ENCODE measurements at places on chromosomes 5 and 9.

DNA sequence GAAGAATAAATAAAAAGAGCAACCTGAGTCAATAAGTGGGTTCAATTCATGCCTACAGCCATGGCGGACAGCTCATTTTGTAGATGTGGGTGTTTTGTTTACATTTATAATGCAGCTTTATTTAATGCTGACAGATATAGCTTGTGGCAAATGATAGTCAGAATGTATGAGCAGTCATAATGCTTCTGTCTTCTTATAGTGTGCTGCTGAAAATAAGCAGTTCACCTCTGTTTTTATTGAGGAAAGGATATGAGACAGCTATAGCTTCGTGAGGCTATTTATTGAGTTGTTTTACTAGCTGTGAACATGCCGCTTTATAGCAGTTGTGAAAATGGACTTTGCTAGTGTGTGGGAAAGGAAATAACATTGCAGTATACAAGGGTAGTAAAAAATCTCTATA, 147.4 kb downstream of the PBX3 start:
- no peak for DNase-seq

GRCh38 chr5:66608501-66608900, 12.3 kb downstream of the MAST4 start:
- DNase-seq = no peak

- no peak for DNase-seq
These were observed 567.6 kb upstream of the ADAMTS16 start for GRCh38 chr5:4572311-4573100.

DNA sequence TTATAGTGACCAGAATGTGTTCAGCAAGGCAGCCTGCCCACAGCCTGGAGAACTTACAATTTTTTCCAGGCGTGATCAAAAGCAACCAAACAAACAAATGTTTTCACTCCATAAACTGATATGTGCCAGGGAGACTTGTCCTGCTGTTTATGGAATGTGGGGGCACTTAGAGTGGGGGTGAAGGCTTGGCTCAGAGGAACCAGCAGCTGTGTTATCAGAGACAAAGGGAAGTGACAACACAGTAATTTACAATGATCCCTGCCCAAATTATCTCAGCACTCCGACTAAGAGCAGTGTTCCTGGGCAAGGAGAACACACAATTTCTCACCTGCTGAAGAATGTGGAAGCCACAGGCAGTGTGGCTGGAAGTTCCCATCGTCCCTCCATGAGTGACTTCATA, 429.1 kb upstream of the IRX4 start:
- DNase-seq = no peak

- no peak for DNase-seq
These were observed 72.2 kb downstream of the NMUR2 start for GRCh38 chr5:152332716-152333460.

- DNase-seq = no peak
These were observed 12.6 kb downstream of the PPIP5K2 start for GRCh38 chr5:103132684-103133083.

- DNase-seq = no peak
These were observed 1.9 kb upstream of the SMC2 start for GRCh38 chr9:104092192-104092591.

DNA sequence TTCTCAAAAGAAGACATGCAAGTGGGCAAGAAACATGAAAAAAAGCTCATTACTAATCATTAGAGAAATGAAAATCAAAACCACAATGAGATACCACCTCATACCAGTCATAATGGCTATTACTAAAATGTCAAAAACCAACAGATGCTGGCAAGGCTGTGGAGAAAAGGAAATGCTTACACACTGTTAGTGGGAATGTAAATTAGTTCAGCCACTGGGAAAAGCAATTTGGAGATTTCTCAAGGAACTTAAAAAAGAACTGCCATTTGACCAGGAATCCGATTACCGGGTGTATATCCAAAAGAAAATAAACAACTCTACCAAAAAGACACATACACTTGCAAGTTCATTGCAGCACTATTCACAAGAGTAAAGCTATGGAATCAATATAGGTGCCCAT, 595.4 kb upstream of the RIOK2 start:
- no peak for DNase-seq

- DNase-seq = no peak
These were observed 395 bp downstream of the TLN1 start for GRCh38 chr9:35731415-35732184.

DNA sequence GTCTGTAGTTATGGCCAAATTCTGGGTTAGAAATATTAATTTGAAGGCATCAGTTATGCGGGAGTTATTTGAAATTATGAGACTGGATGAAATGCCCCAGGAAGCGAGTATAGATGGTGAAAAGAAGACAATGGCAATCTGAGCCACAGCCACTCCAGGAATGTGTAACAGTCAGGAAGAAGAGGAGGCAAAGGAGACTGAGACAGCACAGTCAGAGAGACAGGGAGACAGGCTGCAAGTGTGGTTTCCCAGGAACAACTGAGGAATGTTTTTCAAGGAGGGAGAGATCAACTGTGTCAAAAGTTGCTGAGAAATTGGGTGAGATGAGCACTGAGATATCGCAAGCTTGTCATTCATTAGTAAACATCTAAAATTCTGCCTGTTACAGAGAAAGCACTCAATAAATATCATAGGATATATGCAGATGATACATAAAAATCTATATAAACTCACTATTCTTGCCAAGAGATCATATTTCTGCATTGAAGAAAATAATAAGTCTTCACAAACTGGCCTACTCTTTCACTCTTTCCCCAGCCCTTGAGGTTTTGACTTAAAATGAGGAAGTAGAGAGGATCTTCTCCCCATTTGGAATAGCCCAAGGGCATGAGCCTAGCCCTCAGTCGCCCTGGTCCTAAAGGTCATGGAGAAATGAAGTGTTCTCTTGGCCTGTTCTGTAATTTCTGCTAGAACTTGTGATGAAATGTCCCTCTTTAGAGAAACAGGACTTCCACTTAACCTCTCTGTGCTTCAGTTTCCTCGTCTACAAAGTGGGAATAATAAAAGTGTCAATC, 48.5 kb upstream of the RLN1 start:
- DNase-seq = no peak

GRCh38 chr5:69129413-69129812, 35.6 kb downstream of the SLC30A5 start:
- no peak for DNase-seq

GRCh38 chr5:7317751-7318150, 78.2 kb upstream of the ADCY2 start:
- DNase-seq = no peak

GRCh38 chr5:117872798-117873368, 1115.5 kb downstream of the DTWD2 start:
- DNase-seq = no peak

GRCh38 chr9:111423389-111423788, 60.8 kb downstream of the ECPAS start:
- DNase-seq = no peak

GRCh38 chr9:107730666-107731065, 241.1 kb upstream of the KLF4 start:
- no peak for DNase-seq

DNA sequence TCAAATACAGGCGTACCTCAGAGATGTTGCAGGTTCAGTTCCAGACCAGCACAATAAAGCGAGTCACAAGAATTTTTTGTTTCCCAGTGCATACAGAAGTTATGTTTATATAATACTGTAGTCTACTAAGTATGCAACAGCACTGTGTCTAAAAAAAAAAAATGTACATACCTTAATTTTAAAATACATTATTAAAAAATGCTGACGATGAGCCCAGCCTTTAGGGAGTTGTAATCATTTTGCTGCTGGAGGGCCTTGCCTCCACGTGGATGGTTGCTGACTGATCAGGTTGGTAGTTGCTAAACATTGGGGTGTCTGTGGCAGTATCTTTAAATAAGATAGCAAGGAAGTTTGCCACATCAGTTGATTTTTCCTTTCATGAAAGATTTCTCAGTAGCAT, 48.3 kb downstream of the TTC1 start:
- DNase-seq = no peak

DNA sequence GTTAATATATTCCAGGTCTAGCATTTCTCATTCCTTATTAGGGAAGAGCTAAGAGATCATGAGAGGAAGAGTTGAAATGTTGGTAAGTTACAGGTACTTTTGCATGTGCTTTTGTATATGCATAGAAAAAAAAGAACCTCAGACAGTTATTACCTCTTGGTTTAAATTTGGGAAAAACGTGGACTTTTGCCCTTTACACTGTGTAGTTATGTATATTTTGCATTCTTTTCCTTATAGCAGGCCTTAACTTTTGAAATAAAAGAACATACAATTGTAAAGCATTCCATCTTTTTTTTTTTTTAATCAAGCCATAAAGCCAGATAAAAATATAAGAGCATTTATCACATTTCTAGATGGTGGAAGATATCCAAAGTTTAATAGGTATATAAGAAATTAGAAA, 61.4 kb downstream of the RIC1 start:
- no peak for DNase-seq

- no peak for DNase-seq
These were observed 51.2 kb upstream of the CTSL start for GRCh38 chr9:87674565-87675299.

DNA sequence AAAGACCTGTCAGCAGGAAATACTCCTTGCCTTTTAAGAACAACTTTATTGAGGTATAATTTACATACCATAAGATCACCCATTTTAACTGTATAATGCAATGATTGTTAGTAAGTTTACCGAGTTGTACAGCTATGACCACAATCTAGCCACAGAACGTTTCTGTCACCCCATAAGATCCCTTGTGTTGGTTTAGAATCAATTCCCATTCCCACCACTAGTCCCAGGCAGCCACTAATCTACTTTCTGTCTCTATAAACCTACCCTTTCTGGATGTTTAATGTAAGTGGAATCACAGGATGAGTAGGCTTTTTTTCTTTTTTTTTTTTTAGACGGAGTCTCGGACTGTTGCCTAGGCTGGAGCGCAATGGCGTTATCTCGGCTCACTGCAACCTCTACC, 4.4 kb downstream of the GPR107 start:
- DNase-seq = no peak

DNA sequence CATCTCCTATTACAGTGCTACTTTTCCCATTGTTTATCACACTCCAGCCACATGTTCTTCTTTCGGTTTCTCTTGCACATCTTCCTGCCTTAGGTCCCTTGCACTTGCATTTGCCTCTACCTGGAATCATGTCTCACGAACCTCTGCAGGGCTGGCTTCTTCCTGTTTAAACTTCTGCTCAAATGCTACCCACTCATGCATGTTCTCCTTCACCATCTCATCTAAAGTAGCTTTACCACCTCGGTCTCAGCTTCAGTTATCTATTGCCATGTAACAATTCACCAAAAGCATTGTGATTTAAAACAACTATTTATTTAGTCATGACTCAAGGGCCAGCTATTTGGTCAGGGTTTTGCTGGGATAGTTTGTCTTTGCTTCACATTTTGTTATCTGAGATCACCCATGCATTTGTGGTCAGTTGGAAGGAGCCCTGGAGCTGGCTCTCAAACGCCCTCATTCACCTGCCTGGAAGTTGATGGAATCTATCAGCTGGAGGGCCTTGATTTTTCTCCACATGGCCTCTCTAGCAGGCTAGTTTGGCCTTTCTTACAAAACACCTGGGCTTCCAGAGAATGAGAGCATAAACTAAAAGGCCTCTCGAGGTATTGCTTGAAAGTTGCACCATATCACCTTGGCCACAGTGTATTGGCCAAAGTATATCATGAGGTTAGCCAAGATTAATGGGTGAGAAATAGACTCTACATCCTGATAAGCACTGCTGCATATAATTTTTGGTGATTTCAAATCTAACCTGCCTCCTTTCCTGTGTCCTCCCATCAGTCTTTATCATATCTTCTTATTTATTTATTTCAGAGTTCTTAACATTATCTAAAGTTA, 21.4 kb downstream of the SPINK1 start:
- no peak for DNase-seq

DNA sequence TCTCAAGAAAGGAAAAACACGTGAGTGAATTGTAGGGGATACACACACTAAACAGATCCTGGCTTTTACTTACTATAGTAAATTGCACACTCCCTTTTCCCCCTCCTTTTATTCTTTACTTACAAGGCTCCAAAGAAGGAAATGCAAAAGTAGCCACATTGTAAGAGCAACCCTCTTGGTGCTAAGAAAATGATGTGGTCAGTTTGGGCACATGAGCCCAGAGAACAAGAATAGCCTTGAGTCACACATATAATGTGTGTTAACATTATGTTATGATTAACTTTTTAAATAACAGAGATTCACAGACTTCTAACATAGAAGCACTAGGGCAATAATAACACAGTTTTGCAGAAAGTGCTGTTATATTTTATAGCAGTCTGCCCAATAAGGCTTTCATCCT, 48.5 kb downstream of the PCSK5 start:
- DNase-seq = no peak

All from mesothelial cell of epicardium (in vitro differentiated cells).